ENCODE measurements at places on chromosomes 4 and X.

DNA sequence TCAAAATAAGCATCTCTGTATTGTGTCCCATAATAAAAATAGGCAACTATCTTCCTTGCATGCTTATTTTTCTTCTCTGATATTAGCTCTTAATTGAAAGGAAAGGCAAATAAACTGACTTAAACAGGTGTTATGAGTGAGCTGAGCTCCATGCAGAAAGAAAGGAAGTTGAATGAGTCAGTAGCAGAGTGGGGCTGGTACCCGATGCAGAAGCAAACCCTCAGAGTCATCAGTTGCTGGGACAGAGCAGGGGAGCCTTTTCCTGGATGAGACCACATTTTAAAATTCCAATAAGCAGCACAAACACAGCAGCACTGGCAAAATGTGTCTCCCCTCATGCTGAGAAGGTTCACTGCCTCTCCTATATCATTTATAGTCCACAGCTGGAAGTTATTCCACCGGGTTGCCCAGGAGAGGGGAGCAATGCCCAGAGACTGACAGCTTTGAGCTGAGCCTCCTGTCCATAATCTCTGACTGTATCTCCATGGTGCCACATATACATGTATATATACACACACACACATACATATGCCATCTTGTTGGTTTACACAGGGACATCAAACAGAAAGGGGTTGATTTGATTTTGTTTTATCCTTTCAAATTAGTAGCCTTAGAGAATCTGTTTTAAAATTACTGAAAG lies 274.3 kb upstream of the PPARGC1A start:
- no peak for ATAC-seq

DNA sequence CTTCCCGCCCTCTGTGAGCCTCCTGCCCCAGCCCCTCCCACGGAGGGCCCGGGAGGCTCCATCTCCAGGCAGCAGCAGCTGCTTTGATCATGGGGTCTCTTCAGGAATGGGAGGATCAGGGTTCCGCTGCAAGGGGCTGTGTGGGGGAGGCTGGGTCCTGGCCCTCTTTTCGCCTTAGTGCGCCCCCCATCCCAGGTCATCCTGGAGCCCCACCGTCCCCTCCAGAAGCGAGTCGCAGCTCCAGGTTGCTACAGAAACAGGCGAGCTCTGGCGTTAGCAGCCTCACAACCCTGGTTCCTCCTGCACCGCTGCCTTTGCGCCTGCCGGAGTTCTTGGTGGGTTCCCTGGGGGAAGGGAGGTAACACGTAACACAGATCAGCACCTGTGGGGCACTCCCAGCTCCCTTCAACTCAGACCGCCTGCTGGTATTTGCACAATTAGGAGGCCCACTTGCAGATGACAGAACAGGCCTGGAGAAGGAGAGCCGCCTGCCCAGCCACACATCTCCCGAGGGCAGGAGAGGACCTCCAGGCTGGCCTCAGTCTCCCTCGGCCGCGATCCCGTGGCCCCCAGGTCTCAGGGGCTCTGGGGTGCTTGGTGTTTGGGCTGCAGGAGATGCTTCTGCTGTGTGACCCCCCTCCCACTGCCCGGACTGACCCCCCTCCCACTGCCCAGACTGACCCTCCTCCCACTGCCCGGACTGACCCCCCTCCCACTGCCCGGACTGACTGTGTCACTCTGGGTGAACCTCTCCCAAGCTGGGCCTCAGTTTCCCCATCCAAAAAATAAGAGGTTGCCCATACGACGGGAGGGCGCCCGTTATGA lies 64.2 kb upstream of the ADRA2C start:
- no peak for ATAC-seq

- ATAC-seq, result no peak
Measured at GRCh38 chr4:114694770-114695169, 96.2 kb downstream of the UGT8 start.

GRCh38 chr4:5156682-5157081 lies 105.4 kb downstream of the STK32B start:
- no peak for ATAC-seq

GRCh38 chr4:160546201-160546600 lies 1443.3 kb downstream of the RAPGEF2 start:
- ATAC-seq, result no peak

DNA sequence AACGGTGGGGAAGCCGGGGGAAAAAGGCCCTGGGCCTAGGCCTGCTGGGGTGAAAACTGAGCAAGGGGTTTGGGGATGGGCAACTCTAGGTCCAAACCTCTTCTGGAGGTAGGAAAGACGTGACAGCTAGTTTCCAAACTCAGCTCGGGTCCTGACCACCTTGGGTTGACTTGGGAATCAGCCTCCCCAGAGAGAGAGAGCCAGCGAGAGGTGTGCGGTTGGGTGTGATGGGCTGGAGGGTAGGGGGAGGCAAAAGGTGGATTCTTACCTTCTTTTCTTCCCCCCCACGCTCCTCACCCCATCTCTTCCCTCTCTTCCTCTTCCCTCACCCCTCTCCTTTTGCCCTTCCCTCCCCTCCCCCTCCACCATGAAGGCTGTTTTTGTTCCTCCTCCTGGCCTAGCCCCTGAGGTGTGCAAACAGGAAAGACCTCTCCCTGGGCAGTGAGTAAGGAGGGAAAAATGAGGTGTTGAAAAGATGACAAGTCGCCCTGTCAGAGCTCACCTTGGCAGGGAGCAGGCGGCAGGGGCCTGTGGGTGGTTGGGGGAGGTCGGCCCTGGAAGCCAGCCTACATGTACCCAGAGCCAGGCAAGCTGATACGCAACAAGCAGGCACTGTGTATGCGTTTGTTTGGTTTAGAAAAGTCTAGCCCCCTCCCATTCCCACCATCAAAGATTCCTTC lies 14.8 kb downstream of the PJA1 start:
- ATAC-seq, result no peak

GRCh38 chrX:2609431-2610238 lies 81.5 kb upstream of the CD99 start:
- ATAC-seq, result no peak

DNA sequence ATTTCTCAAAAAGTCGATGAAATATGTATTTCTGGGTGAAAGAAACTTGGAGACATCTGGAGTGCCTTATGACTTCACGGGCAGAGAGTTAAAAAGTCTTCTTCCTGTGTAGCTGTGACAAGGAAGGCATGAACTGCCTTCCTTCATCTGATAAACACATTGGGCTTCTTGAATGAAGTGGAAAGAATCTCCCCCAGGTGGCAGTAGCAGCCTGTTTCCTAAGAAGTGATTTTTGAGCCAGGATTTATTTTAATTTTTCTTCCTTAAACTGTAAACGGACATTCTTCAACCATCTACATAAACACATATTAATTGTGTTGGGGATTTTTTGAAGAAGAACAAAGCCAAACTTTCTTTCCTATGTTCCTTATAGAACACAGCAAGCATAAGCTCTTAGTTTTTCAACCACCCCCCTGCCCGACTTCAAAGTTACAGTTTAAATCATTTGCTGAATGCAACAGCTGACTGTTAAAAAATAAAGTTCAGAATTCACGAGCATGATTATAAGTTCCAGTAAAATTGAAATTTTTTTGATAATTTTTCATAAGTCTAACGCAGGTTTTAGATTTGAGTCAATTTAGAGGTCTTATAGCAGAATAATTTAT lies 980 bp upstream of the GIMD1 start:
- no peak for ATAC-seq

- ATAC-seq, result no peak
Measured at GRCh38 chrX:68703846-68704245, 56.4 kb downstream of the STARD8 start.

GRCh38 chrX:40279762-40280161 lies 182.0 kb upstream of the BCOR start:
- no peak for ATAC-seq

DNA sequence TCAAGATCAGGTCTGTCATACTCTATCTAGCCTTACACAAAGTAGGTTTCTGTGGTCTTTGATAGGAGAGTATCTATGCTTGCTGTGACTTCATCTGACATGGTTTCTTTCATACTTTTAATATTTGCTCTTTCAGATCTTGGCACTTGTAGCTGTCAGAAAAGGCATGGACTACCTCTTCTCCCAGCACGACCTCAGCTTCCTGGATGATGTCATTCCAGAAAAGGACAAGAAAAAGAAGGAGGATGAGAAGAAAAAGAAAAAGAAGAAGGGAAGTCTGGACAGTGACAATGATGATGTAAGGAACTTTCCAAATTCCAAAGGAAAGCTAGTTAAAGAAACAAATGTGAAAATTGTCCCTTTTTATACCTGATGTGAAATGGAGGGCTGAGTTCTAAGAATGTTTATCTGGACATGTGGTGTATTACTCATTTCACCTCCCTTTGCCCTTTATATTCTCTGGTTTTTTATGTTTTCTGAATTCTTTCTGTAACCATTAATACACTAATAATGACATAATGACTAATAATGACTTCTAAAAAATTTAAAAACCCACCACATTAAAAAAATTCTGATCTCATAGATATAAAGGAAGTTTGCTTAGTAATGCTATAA lies 221.2 kb downstream of the SLC4A4 start:
- no peak for ATAC-seq

DNA sequence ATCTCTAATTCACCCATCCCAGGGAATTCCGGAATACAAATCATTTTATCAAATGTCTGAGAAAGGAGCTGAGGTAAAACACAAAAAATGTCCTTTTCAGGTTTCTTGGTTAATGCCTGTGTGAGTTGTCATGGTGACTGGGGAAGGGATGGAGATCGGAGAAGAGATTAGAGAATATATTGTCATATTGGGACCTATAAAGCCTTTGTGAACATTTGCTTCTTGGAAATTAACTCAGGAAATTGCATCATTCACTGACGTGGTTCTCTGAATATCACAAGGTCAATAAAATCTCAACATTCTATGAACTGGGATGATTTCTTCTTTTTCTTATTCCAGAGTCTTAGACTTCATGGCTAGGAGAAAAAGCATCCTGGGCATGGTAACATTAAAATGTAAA lies 174.8 kb upstream of the GLRA2 start:
- ATAC-seq, result no peak

DNA sequence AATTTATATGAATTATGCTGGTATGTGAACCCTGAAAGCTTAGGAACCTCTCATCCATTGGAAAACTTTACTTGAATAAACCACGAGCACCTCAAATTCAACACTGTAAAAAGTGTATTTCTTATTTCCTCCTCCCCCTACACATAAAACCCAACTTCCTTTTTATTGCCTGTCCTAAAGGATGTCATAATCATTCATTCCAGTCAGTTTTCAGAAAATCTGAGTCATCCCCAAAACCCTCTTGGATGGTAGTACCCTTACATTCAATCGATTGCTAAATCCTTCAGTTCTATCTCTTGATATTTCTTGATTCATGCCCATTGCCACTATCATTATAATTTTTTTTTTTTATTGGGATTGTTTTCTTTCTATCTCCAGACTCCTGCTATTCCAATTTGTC lies 91.1 kb upstream of the ATP8A1 start:
- no peak for ATAC-seq

DNA sequence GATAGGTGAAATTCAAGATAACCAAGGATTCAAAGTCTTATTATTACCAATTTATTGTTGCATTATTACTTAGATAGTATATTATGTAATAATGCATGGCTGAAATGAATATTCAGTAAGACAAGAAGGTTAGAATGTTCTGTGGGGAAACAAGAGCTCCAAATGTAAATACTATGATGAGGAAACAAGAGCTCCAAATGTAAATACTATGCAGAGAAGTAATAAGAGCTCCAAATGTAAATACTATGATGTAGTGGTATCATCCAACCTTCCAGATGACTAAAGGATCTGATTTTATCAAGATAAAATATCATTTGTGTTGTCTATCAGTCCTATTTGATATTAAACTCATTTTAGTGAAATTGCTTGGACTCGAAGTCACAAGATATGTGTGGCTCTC lies 82.2 kb upstream of the PCDH18 start:
- ATAC-seq, result no peak

DNA sequence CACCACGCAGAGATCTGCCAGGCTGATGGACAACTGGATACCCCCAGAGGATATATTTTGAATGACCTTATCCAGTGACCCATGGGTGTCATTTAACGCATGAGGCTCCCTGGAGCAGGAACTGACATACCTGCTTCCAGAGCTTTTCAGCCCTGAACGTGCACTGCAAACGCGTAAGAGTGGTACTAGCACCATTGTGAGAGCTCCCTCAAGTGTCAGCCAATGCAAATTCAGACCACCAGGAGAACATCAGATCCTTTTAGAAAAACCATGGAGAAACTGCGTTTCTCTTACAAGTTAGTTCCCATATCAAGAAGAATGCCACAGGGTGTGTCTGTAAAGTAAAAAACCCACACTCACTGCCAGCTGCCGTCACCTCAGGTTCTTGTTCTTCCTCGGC lies 7.3 kb downstream of the TREX2 start:
- ATAC-seq, result no peak

DNA sequence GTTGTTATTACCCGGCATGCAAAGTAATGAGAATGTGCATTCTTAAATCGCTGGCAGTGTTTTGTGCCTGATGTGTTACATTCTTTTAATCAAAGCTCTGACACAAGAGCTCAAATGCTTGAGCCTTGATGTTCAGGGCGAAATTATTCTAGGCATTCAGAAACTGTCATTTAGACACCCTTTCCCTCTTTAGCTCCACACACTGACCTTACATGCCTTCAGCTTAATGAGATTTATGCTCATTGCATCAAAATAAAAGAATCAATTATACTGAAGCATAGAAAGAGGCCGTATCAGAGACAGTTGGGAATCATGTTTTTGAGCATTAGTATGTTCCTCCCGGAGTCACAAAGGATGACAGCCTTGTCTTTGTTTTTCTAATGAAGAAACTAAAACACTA lies 56.7 kb downstream of the FAM114A1 start:
- no peak for ATAC-seq

DNA sequence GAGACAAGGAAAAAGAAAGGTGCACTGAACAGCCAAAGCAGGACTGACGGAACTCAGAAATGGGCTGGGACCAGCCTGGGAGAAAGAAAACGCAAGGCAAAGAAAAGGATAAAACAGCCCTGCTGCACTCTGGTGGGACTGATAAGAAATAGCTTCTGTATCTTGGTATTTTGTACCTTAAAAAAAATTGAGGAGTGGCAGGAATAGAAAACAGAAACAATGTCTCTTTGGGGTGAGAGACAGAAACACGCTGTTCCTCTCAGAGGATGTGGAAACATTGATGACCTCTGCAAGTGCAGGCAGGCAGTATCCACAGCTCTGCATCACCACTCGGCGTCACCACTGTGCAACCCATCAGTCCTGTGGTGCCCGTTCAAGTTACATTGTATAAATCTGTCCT lies 152.5 kb upstream of the SPRY1 start:
- peak; percentile 82 for ATAC-seq

DNA sequence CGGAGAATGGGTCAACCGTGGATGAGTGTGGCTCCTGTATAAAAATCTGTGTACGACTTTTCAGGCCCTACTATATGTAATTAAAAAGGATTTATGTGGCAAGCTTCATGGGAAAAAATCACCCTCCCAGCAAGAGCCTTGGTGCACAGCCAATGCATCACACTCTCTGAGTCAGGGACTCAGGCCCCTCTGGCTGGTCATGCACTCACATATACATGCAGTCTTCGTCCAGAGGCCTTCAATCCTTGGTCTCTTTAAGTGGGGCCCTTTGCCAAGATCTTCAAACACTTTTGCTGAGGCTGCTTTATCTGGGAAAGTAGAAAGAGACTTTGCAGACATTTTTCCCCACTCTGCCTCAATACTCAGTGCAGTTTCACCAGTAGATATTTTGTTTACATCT lies 311.4 kb upstream of the FSTL5 start:
- no peak for ATAC-seq

GRCh38 chrX:7092543-7092942 lies 55.0 kb upstream of the STS start:
- no peak for ATAC-seq
